ENCODE measurements at places on chromosomes 4 and X.
A peak's percentile ranks its signal among the peaks of the same experiment; 100 is the strongest.

GRCh38 chrX:17564689-17565409 lies 172.4 kb upstream of the SCML1 start:
- no peak for DNase-seq

DNA sequence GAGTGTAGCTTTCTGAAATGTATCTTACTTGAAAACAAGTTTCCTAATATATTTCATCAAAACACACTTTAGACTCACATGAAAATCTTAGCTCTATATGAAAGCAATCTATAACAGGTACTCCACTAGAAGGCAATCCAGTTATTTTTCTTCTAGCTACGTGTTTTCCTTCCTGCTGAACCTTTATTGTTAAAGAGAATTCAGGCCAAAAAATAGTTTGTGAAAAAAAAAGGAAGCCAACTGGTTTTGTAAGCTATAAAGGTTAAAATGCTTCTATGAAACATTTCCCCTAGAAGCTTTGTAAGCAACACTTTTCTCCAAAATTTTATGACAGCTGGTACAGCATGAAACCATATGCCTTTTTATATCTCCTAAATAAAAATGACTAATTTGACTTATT lies 304.7 kb upstream of the DIAPH2 start:
- no peak for DNase-seq

DNA sequence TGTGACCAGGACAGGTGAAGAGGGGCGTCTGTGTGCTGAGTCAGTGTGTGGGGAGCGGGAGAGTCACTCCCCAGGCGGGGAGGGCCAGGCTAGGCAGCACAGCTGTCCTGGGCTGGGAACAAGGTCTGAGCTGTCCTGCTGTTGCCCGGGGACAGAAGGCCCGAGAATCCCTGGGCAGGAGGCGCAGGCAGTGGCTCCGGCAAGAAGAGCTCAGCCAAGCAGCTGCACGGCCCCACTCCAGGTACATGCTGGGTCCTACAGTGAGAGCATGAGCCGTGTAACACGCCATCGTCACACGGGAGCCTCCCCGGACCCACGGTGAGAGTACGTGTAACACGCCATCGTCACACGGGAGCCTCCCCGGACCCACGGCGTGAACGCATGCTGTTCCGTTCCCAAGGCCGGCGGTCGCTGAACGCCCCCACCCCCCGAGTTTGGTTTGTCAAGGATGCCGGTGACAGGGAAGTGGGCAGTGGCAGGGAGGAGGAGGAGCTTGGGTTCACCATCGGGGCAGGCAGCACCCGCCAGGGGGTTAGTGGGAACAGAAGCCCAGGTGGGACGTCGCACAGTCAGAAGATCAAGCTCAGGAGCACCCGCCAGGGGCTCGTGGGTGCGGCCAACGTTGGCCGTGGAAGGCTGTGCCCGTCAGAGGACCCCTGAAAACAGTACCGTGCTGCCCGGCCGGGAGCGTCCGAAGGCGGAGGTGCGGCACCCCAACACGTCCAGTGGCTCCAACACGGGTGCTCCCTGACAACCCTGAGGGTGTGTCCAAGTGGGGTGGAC lies 15.6 kb downstream of the PPP2R3B start:
- no peak for DNase-seq

DNA sequence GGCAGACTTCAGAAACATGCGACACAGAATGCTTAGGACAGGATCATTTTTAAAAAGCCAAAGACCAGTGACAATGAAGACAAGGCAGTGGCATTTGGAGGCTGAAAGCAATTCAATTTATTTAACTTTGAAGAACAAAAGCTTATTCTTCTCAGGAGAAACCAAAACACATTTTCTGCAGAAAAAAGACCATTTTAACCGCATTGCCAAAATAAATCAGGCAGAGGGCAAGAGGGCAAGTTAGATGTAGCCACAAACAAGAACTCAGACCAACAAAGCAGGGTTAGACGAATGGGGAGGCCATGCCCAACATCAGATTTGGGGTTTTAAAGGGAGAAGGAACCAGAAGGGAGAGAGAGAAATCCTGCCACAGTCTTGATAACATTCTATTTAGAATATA lies 58.9 kb downstream of the RELL1 start:
- no peak for DNase-seq

DNA sequence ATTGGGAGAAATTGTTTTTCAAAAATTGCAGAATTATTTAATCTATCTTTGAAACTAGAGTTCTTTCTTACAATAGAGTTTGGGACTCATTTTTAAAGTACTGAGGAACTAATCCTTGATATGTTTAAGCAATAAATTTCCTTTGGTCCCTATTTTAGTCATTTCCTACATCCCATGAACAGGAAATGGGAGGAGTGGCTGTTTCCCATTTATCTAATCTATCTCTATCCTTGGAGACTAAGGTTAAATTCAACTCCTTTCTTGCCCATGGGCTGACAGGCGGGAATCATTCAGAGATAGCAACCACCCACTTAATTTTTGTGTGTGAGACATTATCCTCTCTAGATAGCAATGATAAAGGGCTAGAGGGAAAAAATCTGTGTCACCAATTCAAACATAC lies 131.6 kb upstream of the EMCN start:
- no peak for DNase-seq

DNA sequence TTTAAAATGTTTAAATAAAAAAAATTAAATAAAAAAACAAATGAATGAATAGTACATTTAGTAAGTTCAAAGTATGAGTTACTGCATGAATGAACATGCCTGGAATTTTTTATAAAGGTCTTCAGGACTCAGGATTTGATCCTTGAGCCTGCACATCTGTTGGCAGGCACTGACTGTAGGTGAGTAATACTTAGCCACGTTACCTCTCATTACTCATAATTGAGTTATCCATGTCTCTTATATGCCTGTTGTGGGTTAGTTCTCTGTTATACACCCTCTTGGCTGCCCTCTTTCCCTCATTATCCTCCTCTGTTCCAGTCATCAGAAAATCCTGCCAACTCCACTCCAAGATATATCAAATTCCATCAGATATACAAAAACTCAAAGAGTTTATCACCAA lies 276.0 kb downstream of the FBXW7 start:
- no peak for DNase-seq

DNA sequence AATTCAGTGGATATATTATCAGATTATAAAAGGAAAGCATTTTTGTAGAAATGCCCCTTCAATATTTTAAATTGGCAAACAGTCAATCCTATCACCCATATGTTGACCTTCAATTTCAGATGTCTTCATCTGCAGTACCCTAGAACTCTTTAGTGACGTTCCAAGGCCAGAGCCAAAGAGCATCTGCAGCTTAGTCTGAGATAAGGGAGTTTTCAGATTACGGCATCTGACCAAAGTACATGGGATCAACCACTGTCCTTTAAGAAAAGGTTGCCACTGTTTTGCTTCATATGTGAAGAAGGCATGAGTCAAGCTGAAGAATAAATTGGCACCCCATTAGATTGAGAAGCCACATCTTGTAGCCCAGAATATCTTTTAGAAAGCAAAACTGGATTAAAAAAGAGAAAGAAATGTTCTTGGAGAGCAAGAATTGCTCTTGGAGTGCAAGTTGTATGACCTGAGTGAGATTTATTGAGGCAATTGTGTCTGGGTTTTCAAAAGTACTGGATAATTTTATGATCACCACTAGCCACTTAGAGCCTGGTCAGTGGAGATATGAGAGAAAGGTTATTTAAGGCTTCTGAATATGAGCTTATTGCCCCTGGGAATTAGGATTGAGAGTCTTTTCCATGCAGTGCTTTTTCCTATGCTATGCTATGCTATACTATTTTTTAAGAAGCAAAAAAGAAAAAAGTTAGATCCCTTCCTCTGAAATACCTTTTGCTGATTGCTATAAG lies 251.9 kb upstream of the NR3C2 start:
- no peak for DNase-seq

GRCh38 chrX:97564496-97564895 lies 680.8 kb downstream of the RPA4 start:
- no peak for DNase-seq

- DNase-seq = no peak
Measured at GRCh38 chrX:31658360-31658759, 586.5 kb upstream of the FTHL17 start.

DNA sequence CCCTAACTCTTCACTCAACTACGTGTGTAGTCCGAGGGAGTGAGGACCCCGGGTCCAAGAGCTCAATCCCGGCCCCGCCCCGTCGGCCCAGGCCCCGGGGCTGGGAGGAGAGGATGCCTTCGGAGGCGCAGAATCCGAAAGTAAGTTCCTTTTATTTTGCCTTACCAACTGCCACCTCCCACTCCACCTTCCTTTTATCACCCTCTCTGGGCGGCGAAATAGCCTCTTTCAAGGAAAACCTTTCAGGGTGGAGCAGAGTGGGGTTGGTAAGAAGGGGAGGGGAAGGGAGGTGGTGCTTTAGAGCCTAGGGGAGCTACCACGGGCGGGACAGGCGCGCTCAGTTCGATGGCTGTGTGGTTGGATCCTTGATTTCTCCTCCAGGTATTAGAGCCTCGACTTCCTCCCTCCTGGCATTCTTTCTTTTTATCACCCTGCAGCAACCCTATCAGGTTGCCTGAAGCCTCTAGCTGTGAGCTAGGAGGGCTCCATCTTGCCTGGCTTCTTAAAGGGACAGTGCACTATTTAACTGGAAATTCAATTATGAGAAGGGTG lies 191.2 kb downstream of the RRAGB start:
- no peak for DNase-seq

DNA sequence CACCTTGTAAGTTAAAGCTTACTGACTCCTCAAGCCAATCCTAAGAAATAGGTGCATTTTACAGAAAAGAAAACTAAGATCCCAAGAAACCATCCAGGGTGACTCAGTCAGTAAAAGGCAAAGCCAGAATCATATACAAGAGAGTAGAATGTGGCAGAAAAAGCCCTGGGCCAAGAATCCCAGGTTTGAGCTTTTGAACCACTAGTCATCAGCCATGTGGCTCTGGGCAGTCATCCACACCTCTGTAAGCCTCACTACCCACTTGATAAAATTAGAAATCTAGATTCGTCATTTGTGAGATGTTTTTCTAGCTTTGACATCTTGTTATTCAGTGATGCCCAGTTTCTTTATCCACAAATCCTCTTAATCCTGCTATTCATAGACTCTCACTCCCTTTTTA lies 122.2 kb upstream of the PDE5A start:
- DNase-seq = no peak

GRCh38 chr4:26406346-26406975 lies 83.8 kb downstream of the CCKAR start:
- DNase-seq = no peak

GRCh38 chrX:70479922-70480659 lies 35.5 kb downstream of the DLG3 start:
- DNase-seq = no peak

- no peak for DNase-seq
Measured at GRCh38 chr4:185524888-185525863, 10.1 kb downstream of the PDLIM3 start.

GRCh38 chr4:117324851-117325491 lies 239.6 kb upstream of the TRAM1L1 start:
- DNase-seq = no peak

GRCh38 chr4:141871086-141871770 lies 234.8 kb downstream of the IL15 start:
- DNase-seq = no peak

GRCh38 chr4:183434264-183434663 lies 10.2 kb upstream of the CDKN2AIP start:
- no peak for DNase-seq

DNA sequence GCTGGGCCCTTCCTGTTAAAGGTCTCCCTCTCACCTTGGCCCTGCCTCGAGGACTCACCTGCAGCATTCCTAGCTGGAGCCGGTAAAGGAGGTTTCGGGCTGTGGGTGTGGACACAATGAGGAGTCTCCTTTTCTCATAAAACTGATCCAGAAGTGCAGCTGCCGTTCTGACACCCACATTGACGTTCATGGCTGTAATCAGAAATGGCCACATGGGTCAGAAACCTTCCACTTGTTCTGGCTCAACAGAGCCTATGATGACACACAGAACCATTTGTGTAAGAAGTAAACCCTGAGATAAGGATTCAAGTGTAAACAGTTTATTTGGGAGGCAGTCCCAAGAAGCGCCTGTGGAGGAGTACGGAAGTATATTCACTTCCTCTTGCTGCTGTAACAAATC lies 63.8 kb downstream of the SRPX start:
- DNase-seq = no peak

- DNase-seq = peak; percentile 49
Measured at GRCh38 chrX:153032397-153033118, 23.7 kb upstream of the PNMA3 start.

DNA sequence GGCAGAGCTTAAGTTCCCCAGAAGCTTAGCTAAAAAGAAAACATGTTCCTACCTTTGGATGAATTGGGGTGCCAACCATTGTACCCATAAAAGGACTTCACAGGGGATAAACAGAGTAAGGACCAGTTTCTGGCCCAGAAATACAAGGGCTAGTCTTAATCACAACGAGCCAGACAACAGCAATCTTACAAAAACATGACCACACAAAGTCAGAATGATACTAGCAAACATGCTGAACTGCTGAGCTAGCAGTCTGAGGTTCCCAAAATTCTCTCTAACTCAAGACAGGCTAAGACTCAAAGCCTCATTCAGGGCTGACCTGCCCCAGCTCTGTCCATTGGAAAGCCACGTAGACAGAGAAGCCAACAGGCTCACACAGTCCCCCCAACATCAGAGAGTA lies 40.3 kb downstream of the ATP11C start:
- DNase-seq = no peak

DNA sequence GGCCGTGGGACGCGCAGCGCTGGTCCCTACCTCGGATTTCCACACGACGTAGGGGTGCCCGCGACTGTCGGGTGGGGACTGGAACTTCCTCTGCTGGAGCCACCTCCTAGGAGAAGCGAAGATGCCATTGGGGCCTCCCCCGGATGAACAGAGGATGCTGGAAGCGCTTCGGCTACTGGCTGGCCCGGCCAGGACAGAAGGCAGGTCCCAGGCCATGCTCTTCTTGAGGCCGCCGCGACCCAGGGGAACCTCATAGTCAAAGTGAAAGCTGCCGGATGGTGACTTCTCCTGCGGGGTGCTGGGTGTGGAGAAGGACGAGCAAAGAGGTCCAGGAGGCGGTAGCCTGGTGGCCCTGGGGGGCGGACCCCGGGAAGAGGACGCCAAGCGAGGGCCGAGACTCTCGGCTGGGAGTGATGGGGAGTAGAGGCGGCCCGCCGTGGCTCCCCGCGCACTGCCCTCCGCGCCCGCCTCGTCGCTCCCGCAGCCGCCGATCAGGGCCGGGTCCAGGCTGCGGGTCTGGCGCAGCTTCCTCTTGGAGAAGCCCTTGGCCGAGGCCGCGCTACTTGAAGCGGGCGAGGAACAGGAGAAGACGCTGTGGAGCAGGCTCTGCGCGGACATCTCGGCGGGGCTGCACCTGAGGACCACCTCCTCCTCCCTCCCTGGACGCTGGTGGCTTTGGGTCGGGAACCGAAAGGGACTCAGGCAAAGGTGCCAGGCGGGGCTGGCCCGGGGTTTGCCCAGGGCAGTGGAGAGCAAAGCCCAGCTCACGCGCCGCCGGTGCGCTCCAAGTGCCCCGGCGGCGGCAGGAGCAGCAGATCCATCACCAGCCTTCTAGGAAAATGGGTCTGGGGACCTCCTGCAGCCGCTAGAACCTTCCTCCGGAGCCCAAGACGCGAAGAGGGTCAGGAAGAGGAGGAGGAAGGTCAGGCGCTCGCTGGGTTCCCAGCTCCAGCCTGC lies 1.2 kb downstream of the ARHGAP6 start:
- DNase-seq = no peak

GRCh38 chrX:133516686-133517085 lies 101.4 kb upstream of the GPC4 start:
- no peak for DNase-seq

GRCh38 chrX:110241816-110242215 lies 76.1 kb downstream of the AMMECR1 start:
- no peak for DNase-seq

All from lower leg skin (tissue), 4 donors.